ENCODE measurements at places on chromosomes 5 and 9.

GRCh38 chr5:27947088-27947487 is 908.7 kb upstream of the CDH9 start:
- no peak for ATAC-seq

DNA sequence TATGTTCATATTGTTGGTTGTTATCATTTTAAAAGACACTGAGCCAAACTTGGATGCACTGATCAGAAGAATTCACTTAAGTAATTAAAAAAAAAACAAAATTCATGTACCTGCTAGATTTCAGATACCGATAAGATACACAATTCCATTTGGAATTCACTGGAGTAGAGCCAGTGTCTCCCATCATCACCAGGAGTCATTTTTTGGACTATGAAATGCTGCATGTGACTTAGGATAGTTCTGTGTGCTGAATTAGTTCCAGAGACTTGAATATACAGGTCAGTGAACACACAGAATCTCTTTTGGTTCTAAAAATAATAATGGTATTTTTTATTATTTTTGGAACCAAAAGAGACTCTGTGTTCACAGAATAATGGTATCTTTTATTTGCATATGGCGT is 482.6 kb upstream of the PIK3R1 start:
- no peak for ATAC-seq

DNA sequence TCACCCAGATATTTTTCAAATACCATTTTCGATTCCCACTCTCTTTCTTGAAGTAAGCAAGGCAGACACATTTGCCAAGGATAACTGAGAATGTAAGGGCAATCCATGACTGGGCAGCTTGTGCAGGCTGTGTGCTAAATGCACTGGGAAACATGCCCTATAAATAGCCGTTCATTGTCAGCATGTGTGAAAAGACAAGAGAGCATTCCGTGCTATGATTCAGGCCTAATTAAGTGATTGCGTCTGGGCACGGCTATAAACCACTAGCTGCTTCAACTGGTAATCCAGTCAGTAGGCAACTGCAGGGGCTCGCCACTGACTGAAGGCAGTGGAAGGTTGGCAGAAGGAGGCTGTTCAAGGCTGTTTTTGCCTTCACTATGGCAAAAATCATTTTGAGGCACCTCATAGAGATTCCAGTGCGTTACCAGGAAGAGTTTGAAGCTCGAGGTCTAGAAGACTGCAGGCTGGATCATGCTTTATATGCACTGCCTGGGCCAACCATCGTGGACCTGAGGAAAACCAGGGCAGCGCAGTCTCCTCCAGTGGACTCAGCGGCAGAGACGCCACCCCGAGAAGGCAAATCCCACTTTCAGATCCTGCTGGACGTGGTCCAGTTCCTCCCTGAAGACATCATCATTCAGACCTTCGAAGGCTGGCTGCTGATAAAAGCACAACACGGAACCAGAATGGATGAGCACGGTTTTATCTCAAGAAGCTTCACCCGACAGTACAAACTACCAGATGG is at the start of gene HSPB3:
Gene HSPB3, plus strand, starts transcription at position 287 of the 745 bp plus-strand sequence. Its CDS starts 91 bp downstream, at position 378.
- peak; percentile 85 for ATAC-seq

GRCh38 chr9:12720551-12720950 is 27.4 kb downstream of the TYRP1 start:
- no peak for ATAC-seq

DNA sequence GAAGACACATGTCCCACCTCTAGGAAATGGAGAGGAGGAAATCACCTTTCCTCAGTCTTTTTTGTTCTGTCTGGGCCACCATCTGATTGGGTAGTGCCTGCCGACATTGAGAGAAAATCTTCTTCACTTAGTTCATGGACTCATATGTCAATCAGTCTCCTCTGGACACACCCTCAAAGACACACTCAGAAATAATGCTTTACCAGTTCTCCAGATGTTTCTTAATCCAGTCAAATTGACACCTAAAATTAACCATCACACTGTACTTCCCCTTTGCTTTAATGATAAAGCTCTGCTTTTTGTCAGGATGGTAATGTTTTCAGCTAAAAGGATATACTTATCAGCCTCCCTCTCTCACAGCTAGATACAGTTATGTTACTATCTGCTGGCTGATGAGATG is 267.3 kb downstream of the CD180 start:
- no peak for ATAC-seq

DNA sequence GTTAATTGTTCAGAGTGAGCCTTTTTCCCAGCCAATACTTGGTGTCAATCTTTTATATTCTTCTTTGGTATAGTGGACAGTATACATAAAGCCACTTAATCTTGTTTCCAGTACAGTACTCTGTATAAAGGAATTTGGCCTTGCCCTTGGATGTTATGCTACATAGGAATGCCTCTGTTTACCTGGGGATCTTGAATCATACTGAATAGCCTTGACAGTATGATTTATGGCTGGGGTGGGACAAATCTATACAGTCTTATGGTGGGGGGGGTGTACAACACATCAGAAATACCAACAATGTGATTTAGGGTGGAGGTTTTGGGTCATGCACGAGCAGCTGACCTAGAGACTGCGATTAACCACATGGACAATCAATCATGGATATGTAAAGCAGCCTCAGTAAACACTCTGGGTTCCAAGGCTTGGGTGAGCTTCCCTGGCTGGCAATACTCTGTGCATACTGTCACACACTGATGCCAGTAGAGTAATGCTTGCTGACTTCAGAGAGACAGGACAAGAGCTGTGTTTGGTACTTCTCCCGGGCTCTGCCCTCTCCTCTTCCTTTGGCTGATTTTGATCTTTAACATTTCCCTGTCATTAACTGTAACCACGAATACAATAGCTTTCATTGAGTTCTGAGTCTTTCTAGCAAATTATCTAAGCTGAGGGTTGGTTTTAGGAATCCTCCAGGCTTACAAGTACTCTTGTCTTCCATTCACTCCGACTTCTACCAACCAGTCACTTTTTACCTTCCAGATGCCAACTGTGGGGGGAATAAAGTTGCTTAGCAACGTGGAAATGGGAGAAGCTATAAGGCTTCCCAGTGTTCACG is 84.6 kb downstream of the IARS1 start:
- no peak for ATAC-seq

Measured in gastroesophageal sphincter (tissue), 4 donors.